Endothelial cell of umbilical vein (primary cell): ENCODE measurements at places on chromosomes 16 and 17. TPM values are rescaled to one million over a fixed set of nuclear protein-coding genes. Genes with fewer than 3 reads are reported as not detected.

GJC1 gene
- 35.9 and 39.7 TPM in 2 replicates for total RNA-seq

DNA sequence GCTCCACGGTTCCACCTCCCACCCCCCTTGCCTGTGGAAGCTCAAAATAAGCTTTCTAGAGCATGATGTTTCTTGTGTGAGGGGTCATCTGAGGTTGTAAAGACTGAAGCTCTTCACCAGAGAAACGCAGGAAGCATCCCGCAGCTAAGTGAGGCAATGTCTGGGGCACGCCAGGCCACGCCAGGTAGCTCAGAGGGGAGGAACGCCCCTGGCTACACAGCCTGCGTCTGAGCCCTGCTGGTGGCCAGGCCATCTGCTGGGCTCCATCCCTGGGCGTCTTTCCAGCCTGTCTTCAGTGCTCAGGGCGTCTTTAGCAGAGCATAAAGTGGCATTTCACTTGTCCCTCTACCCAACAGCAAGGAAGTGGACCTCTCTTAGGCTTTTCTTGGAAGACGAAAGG lies 15.2 kb downstream of the SOCS3 start:
- peaks cover 36% of the 10 kb centered on the region for H3K4me1 ChIP-seq
- no peaks in the 10 kb centered on the region for H3K27me3 ChIP-seq
- no peak for DNase-seq
- no peak overlapping the region for H3K4me3 ChIP-seq

HP gene
- total RNA-seq: not detected in 2 replicates

CDRT4 gene
- 11.6 and 13.6 TPM in 2 replicates for total RNA-seq

CA5A gene
- total RNA-seq: not detected in 2 replicates

SLC16A11 gene
- total RNA-seq: 0.53 and 0.95 TPM in 2 replicates

- no peaks in the 10 kb centered on the region for H3K36me3 ChIP-seq
- no peaks in the 10 kb centered on the region for H3K4me1 ChIP-seq
- H3K27ac ChIP-seq: no peak overlapping the region
- no peak overlapping the region for H3K4me3 ChIP-seq
- no peak for DNase-seq
- H3K27me3 ChIP-seq: peaks cover 42% of the 10 kb centered on the region
These were observed 17.4 kb upstream of the COL1A1 start for GRCh38 chr17:50218771-50219315.

- no peak overlapping the region for H3K27ac ChIP-seq
- peaks cover 3% of the 10 kb centered on the region for H3K27me3 ChIP-seq
- H3K4me3 ChIP-seq: no peak overlapping the region
- DNase-seq: no peak
These were observed 20.9 kb downstream of the SOST start for GRCh38 chr17:43737722-43738121.

GRCh38 chr17:56913353-56913866 lies 439 bp downstream of the TRIM25 start:
- no peaks in the 10 kb centered on the region for H3K27me3 ChIP-seq
- peak overlapping the region; percentile 41 for H3K27ac ChIP-seq
- H3K4me3 ChIP-seq: peak overlapping the region; percentile 95

KRTAP3-1 gene
- total RNA-seq: not detected in 2 replicates

DNA sequence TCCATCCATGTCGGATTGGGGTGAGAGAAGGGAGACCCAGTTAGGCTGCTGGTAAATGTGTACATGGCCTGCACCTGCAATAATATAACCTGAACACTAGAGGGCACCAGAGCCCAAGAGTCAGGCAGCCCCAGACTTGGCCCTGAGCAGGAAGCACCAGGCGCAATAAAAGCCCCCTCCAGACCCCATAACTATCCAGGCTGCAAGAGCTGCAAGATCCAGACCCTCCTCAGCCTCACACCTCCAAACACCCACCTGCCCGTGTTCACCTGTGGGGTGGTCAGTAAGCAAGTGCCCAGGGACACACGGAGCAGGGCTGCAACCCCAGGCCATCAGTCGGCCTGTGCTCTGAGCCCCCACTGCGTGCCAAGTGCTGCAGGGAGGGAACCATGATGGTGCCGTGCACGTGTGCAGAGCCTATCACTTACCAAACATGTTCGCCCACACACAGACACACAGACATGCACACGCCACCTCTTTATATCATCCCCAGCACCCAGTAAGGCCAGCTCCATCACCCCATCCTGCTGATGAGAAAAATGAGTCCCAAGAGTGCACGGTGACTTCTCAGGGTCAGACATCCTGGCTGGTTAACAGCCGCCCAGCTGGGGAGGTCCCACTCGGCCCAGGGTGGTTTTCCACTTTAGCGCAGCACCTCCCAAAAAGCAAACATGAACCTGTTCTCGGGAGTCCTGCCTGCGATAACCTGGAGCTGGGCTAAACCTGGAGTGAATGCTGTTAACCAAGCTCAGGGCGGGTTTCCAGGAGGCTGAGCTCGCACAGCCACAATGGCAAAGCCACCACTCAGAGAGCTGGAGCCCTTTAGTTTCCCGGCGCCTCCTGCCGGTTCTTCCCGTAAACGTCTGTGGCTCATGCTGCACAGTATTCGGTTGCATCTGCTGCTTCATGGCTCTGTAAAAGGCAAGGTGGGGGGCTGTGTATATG lies 439.8 kb downstream of the SOX9 start:
- no peaks in the 10 kb centered on the region for H3K36me3 ChIP-seq
- no peaks in the 10 kb centered on the region for H3K27me3 ChIP-seq
- H3K27ac ChIP-seq: no peak overlapping the region
- H3K4me3 ChIP-seq: no peak overlapping the region
- peak; percentile 15 for DNase-seq
- no peaks in the 10 kb centered on the region for H3K4me1 ChIP-seq

GRCh38 chr16:2704166-2704982 lies 15.7 kb downstream of the PRSS27 start:
- H3K27ac ChIP-seq: no peak overlapping the region
- peaks cover 3% of the 10 kb centered on the region for H3K36me3 ChIP-seq
- no peak for DNase-seq
- H3K27me3 ChIP-seq: no peaks in the 10 kb centered on the region

CNTD1 gene
- total RNA-seq: not detected in 2 replicates

DNA sequence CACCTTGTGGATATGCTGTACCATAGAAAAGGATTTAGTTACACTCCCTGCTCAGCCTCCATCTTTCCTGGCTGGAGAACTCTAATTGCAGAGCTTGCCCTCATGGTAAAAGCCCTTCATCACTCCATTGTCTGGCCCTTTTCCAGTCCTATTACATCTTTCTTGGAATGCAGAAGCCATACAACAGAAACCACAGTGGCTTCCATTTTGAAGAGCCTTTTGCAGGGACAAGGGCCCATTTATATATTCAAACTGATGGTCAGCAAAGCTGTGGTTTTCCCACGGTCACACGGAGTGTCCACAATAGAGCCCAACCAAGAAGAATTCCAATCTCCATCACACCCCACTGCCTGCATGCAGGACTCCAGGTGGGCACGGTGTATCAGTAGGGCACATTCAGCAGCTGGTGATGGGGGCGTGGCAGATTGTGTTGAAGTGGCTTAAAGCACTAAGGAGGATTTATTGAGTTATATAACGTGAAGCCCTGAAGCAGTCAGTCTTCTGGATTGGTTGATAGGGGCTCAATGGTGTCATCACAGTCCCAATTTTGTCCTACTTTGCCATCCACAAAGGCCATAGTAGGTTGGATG lies 20.3 kb downstream of the COPRS start:
- no peak overlapping the region for H3K4me3 ChIP-seq
- DNase-seq: no peak
- peaks cover 15% of the 10 kb centered on the region for H3K4me1 ChIP-seq
- no peaks in the 10 kb centered on the region for H3K36me3 ChIP-seq
- H3K27ac ChIP-seq: no peak overlapping the region

GRCh38 chr16:84071121-84071520 lies 28.5 kb upstream of the SLC38A8 start:
- peak overlapping the region; percentile 15 for H3K4me3 ChIP-seq
- peak overlapping the region; percentile 49 for H3K27ac ChIP-seq
- DNase-seq: peak; percentile 29

DNA sequence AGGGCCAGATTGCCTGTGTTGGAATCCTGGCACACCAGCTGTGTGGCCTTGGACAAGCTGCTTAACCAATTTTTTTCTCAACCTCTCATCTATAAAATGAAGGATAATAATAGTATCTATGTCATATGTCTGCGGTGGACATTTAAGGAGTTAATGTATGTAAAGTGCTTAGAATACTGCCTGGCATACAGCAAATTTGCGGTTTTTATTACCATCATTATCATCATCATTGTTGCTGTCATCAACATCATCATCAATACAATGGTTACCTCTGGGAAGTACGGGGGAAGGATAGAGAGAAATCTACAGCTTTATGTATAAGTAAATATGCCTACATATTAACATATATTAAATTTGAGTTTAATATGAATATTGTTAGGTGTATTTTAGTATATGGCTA lies 37.1 kb upstream of the COX10 start:
- no peaks in the 10 kb centered on the region for H3K36me3 ChIP-seq
- no peak overlapping the region for H3K4me3 ChIP-seq
- H3K27me3 ChIP-seq: no peaks in the 10 kb centered on the region
- no peak overlapping the region for H3K27ac ChIP-seq
- DNase-seq: no peak

NACA2 gene
- not detected in 2 replicates for total RNA-seq

- no peaks in the 10 kb centered on the region for H3K27me3 ChIP-seq
- H3K4me1 ChIP-seq: peaks cover 3% of the 10 kb centered on the region
- H3K4me3 ChIP-seq: no peak overlapping the region
- peak; percentile 71 for DNase-seq
These were observed 60.4 kb downstream of the SLFN11 start for GRCh38 chr17:35312790-35313711.

SOCS3 gene
- total RNA-seq: 13.6 and 14.3 TPM in 2 replicates

DNA sequence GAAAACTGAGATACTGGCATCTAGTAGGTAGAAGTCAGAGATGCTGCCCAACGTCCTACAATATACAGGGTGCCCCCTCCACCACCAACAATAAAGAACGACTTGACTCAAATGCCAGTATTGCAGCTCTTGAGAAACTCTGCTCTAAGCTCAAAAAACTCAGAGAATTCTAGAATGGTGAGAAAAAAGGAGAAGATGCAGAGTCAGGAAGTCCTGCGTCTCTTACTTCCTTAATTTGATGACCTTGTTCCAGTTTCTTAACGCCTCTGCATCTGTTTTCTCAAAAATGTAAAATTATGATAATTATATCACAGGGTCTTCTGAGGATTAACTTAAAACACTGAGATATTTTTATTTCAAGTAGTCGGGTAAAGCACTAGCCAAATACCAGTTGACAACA lies 1.7 kb upstream of the HSBP1 start:
- H3K4me1 ChIP-seq: peaks cover 13% of the 10 kb centered on the region
- H3K27me3 ChIP-seq: no peaks in the 10 kb centered on the region
- no peak overlapping the region for H3K4me3 ChIP-seq
- no peak for DNase-seq
- H3K27ac ChIP-seq: no peak overlapping the region
- H3K36me3 ChIP-seq: no peaks in the 10 kb centered on the region

POLR3E gene
- total RNA-seq: 42.8 and 48.3 TPM in 2 replicates

DNA sequence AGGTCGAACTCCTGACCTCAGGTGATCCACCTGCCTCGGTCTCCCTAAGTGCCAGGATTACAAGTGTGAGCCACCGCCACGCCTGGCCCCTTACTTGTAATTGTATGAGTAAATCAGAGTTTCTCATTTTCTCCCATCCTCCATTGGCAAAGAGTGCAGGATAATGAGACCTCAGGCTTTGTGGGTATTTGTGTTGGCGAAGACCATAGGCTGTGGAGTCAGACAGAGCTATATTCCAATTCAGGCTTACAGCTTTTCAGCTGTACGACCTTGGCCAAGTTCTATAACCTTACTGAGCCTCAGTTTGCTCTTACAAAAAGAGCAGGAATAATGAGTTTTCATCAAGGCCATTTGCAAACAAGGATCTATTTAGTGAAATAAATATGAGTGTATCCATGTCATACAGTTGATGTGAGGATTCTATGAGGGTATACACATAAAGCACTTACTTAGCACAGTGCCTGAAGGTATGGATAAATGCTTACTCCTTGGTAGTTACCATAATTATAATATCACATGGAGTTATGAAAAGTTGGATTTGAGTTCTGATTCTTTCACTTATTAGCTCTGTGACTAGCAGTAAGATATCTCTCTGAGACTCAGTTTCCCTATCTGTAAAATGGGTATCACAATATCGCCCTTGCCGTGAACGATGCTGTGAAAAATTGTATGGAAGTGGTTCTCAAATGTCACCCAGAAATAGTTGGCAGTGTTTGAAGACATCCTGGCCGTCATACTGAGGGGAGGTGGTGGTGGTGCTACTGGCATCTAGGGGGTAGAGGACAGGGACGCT lies 25.6 kb upstream of the CPPED1 start:
- H3K27me3 ChIP-seq: no peaks in the 10 kb centered on the region
- no peaks in the 10 kb centered on the region for H3K4me1 ChIP-seq
- no peak overlapping the region for H3K4me3 ChIP-seq
- no peaks in the 10 kb centered on the region for H3K36me3 ChIP-seq

DNA sequence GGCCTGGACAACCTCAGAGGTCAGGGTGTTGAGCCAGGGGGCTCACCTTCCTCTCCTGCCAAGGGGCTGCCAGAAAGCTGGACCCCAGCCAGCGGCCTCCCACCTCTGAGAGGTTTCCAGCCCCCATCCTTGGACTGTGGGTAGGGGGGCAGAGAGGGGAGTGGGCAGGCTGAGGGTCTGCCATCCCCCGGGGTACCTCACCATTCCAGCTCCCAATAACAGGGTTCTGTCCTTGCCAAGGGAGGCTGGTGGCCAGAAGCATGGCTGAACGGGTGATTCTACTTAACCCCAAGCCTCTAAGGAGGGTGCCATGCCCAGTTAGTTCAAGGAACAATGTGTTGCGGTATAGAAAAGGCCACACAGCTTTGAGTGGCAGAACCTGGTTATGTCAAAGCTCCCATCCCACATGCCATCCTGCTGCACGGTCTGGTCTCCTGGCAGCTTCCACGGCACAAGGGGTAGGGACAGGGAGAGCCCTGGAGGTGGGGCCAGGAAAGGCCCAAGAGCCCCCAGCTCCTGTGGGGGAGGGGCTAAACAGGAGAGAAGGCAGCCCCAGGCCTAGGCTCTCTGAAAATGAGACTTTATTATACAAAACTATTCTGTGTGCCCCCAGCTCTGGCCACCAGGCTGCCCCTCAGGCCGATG lies 19.8 kb downstream of the B9D1 start:
- no peaks in the 10 kb centered on the region for H3K27me3 ChIP-seq
- no peaks in the 10 kb centered on the region for H3K36me3 ChIP-seq

GALR2 gene
- total RNA-seq: not detected in 2 replicates

GRCh38 chr16:77300256-77300655 lies 101.0 kb downstream of the SYCE1L start:
- no peak for DNase-seq
- peaks cover 44% of the 10 kb centered on the region for H3K4me1 ChIP-seq
- H3K27me3 ChIP-seq: no peaks in the 10 kb centered on the region
- no peaks in the 10 kb centered on the region for H3K36me3 ChIP-seq
- H3K27ac ChIP-seq: peak overlapping the region; percentile 98
- H3K4me3 ChIP-seq: no peak overlapping the region

DNA sequence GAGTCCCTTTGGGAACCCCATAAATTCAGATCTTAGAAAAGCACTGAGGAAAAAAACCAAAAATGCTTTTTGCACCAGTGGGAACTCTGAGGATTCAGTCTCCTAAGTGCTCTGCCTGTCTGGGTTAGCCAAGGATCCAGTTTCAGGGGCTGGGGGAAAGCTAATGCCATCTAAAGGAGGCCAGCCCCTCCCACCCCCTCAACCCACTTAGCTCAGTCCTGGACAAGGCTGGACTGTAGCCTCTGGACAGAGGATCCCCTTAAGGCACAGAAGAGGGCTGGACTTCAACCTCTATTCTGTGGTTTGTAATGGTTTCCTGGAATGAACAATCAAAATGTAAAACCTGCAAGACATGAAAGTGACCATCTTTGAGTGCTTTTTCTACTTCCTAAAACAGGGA lies 356.1 kb upstream of the ZFHX3 start:
- no peaks in the 10 kb centered on the region for H3K36me3 ChIP-seq
- no peaks in the 10 kb centered on the region for H3K27me3 ChIP-seq
- no peak overlapping the region for H3K4me3 ChIP-seq
- H3K4me1 ChIP-seq: no peaks in the 10 kb centered on the region
- H3K27ac ChIP-seq: no peak overlapping the region
- no peak for DNase-seq
